ENCODE measurements at places on chromosomes 2 and 18. TPM values are rescaled to one million over a fixed set of nuclear protein-coding genes. Genes with fewer than 3 reads are reported as not detected.

DNA sequence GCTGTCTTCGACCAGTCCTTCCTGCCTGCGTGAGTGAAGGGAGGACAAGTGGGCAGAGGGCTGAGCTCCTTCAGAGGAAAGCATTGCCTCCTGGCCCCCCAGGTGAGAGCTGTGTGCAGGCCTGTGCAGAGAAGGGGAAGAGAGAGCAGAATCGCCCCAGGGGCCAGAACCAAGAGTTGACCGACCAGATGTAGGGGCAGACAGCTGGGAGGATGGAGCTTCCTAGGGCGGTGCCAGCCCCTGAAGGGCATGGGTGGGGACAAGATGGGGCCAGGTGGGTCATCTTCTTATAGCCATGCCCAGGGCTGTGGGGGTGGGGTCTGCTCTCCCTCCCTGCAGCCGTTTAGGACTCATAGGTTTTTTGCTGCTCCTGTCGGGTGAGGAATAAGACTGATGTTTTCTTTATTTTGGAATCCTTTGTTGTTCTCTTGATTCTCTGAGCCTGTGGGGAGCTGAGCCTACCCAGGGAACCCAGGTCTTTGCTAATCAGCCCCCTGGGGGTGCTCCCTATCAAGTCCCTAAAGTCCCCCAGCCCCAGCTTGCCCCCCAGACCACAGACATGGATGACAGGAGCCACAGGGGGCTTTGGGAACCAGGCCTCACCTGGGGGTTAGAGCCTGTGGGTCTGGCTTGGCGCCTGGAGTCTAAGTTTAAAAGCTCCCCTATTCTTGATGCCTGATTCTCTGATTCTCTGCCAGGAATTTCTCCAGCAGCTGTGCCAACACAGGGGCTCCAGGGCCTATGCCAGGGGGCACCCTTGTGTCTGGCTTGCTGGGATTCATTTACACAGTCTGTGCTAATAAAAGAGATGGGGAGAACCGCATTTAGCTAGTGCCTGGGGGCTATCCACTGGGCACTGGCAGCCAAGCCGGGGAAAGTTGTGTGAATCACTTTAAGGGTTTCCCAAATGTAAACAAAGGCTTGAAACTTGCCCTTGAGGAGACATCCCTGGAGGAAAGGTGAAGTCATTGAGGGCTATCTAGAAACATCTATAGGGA is 9.3 kb upstream of the EFHD1 start:
- no peaks in the 10 kb centered on the region for H3K36me3 ChIP-seq
- no peaks in the 10 kb centered on the region for H3K27me3 ChIP-seq
- DNase-seq = no peak
- H3K4me1 ChIP-seq = no peaks in the 10 kb centered on the region

GRCh38 chr2:105761931-105762515 is 17.3 kb downstream of the NCK2 start:
- no peak for DNase-seq
- no peaks in the 10 kb centered on the region for H3K36me3 ChIP-seq
- H3K4me3 ChIP-seq = no peak overlapping the region
- no peaks in the 10 kb centered on the region for H3K27me3 ChIP-seq

Gene HES6
- 7.4 TPM for total RNA-seq

DNA sequence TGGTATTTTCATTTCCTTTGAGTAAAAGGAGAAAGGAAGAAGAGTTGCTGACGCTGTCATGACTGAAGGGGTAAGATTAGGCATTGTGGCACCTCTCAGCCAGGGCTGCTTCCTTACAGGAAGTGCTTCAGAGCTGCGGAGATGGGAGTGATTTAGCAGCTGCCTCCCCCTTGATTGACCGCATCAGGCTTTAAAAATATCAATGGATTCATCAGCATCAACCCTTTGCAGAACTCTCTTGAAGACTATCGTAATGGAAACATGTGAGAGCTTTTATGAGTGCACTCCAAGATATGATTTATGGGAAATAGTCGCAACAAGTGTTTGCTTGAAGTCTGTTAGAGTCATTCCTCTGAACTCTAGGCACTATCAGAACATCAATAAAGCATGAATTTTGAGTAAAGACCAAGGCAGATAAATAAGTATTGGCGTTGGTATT is 141.1 kb downstream of the CSRNP3 start:
- H3K4me1 ChIP-seq = no peaks in the 10 kb centered on the region
- DNase-seq = no peak
- no peak overlapping the region for H3K4me3 ChIP-seq
- no peak overlapping the region for H3K27ac ChIP-seq
- no peaks in the 10 kb centered on the region for H3K27me3 ChIP-seq
- no peaks in the 10 kb centered on the region for H3K36me3 ChIP-seq

DNA sequence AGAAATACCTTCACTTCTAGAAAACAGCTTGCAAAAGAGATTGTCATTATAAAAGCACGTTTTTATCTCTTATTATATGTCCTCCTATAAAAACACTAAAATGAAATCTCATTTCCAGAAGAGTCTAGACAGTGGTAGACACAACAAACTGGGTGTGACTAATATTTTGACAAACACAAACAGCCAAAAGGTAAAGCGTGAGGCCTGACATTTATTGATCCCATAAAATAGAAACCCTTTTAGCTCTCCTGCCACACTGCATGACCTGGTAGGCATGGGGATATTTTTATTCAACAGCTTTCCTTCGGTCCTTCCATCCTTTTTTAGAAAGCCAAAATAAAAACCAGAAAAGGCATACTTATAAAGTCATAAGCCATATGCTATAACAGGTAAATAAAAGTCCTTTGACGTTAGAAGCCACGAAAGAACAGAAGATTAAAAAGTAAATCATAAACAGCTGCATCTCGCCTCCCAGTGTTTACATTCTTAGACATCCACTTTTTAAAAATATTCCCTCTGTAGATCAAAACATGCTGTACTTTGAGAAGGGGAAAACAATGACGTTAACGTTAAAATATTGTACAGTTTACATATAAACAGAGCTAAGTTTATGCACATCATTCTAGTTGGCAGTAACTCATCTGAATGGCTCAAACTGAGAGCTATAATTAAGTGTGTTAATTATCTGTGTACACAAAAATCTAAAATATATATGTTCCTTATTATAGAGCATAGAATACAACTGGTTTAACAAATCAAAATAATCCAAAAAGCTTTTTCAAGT is 44.6 kb downstream of the IRS1 start:
- H3K4me1 ChIP-seq = peaks cover 27% of the 10 kb centered on the region
- peak overlapping the region; percentile 43 for H3K27ac ChIP-seq
- H3K27me3 ChIP-seq = no peaks in the 10 kb centered on the region
- no peaks in the 10 kb centered on the region for H3K36me3 ChIP-seq
- no peak for DNase-seq

GRCh38 chr2:12725233-12726187 is 8.8 kb downstream of the TRIB2 start:
- H3K27ac ChIP-seq = peak overlapping the region; percentile 48
- H3K4me3 ChIP-seq = no peak overlapping the region
- no peaks in the 10 kb centered on the region for H3K27me3 ChIP-seq
- peaks cover 3% of the 10 kb centered on the region for H3K36me3 ChIP-seq
- H3K4me1 ChIP-seq = peaks cover 55% of the 10 kb centered on the region

DNA sequence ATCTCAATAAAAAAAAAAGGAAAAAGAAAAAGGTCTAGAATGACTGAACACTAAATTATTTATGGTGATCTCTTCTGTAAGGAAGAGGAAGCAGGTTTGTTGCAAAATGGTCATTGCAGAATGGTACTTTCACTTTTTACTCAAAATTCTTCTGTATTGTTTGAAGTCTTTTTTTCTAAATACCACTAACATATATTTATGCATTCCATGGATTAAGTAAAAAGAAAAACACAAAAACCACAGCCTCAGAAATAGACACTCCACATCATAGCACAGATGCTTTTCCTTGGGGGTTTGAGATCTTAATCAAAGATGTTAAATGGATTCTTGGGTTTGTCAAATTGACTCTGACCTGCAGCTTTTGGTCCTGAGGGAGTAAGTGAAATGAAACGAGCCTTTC is 47.4 kb downstream of the RHOB start:
- H3K4me1 ChIP-seq = no peaks in the 10 kb centered on the region
- H3K36me3 ChIP-seq = no peaks in the 10 kb centered on the region
- H3K27me3 ChIP-seq = no peaks in the 10 kb centered on the region
- no peak overlapping the region for H3K4me3 ChIP-seq
- no peak overlapping the region for H3K27ac ChIP-seq

DNA sequence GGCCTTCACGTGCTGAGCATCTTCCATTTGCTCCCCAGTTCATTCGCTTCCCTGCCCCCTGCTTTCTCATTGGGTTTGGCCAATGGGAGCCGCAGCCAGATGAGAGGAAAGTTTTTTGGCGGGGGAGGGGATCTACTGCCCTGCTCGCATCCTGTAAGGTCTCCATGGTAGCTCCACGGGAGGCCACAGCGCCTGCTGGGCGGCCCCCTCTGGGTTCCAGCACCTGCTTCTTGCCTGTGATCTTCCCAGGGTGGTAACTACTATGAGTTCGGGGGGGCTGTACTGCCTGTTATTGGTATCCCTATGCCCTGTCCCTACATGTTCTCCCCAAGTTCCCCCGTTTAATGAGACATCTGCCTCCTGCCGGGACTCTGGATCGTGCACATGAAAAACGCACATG is 57.2 kb downstream of the INPP5D start:
- no peaks in the 10 kb centered on the region for H3K27me3 ChIP-seq
- no peak for DNase-seq
- H3K4me3 ChIP-seq = no peak overlapping the region
- no peaks in the 10 kb centered on the region for H3K36me3 ChIP-seq
- no peak overlapping the region for H3K27ac ChIP-seq

DNA sequence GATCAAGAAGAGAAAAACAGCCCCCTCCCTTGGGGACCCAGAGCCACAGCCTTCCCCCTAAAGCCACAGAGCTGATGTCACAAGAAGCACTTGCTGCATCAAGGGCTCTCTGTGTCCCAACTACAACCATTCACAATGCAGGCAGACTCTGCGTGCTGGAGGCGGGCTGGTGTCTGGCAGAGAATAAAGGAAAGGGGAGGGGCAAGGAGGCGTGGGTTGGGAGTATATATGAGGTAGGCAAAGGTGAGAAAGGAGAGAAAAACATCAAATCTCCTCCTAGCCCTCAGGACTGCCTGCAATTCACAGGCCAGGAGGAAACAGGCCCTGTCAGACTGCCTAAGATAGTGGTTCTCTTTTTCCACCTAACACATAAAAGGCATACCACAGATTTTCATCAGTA is 48.8 kb upstream of the IHH start:
- H3K27ac ChIP-seq = peak overlapping the region; percentile 54
- H3K4me1 ChIP-seq = peaks cover 35% of the 10 kb centered on the region
- peak; percentile 85 for DNase-seq
- H3K36me3 ChIP-seq = no peaks in the 10 kb centered on the region

Gene ITGA4
- total RNA-seq = 23.7 TPM

DNA sequence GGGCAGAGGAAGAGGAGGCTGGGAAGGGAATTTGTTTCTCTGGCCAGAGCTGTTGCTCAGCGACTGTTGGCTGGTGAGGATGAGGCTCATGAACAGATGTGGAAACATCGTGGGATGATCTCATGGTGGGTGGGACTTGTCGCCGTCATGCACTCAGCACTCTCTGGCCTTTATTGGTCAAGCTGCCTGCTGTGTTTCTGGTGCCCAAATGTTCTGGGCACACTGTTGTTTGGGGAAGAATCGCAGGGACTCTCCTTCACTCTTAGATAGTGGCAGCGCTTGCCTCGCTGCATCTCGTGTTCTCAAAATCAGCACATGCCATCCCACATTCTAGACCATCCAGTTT is 145.6 kb downstream of the AGAP1 start:
- no peak overlapping the region for H3K4me3 ChIP-seq
- peak overlapping the region; percentile 34 for H3K27ac ChIP-seq
- DNase-seq = no peak
- H3K4me1 ChIP-seq = peaks cover 28% of the 10 kb centered on the region
- no peaks in the 10 kb centered on the region for H3K27me3 ChIP-seq

DNA sequence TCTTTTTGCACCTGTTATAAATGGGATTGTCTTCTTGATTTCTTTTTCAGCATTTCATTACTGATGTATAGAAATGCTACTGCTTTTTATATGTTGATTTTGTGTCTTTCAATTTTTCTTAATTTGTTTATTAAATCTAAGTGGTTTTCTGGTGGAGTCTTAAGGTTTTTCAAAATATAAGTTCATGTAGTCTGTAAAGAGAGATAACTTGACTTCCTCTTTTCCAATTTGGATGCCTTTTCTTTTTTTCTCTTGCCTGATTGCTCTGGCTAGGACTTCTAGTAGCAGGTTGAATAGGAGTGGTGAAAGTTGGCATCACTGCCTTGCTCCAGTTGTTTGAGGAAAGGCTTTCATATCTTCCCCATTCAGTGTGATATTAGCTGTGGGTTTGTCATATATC is 28.6 kb upstream of the GALNT5 start:
- no peak for DNase-seq
- no peaks in the 10 kb centered on the region for H3K27me3 ChIP-seq
- H3K4me1 ChIP-seq = no peaks in the 10 kb centered on the region

Gene AOX1
- total RNA-seq = 26.2 TPM

Gene RAB17
- 171 TPM for total RNA-seq

DNA sequence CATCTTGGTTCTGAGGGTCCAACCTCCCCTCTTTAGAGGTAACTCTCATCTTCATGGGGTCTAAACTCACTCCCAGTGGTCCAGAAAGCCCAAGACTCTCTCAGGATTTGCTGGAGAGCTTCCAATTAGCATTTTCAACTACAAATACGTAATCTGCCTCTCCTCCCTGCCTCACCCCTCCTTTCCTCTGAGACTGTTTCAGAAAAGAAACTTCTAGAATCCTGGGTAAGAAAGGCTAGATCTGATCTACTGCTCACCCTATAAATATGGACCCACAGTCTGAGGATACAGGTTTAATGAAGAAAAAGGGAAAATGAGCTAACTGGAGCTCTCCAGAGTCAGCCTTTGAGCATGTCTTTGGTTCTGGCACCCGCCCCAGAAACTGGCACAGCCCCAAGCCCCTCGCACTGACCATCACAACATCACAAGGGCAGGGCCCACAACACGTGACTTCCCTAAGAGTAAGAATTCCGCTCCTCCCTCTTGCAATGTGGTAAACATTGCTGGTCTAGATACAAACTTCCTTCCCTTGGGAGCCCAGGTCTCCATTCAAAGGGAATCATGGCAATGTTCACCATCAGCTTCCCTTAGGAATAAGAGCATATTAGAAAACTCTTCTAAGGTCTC is 21.7 kb upstream of the IHH start:
- peak overlapping the region; percentile 75 for H3K27ac ChIP-seq
- peaks cover 5% of the 10 kb centered on the region for H3K36me3 ChIP-seq
- H3K4me1 ChIP-seq = peaks cover 11% of the 10 kb centered on the region

GRCh38 chr2:121519732-121520640 is 10.7 kb upstream of the RNU4ATAC start:
- no peak overlapping the region for H3K4me3 ChIP-seq
- no peak for DNase-seq
- peaks cover 4% of the 10 kb centered on the region for H3K4me1 ChIP-seq
- H3K27me3 ChIP-seq = no peaks in the 10 kb centered on the region
- no peak overlapping the region for H3K27ac ChIP-seq

- H3K27me3 ChIP-seq = no peaks in the 10 kb centered on the region
- H3K4me3 ChIP-seq = no peak overlapping the region
- H3K36me3 ChIP-seq = no peaks in the 10 kb centered on the region
- no peak overlapping the region for H3K27ac ChIP-seq
- no peaks in the 10 kb centered on the region for H3K4me1 ChIP-seq
- DNase-seq = peak; percentile 50
These were observed 36.8 kb upstream of the GPR17 start for GRCh38 chr2:127609031-127609751.

- no peaks in the 10 kb centered on the region for H3K4me1 ChIP-seq
- no peak for DNase-seq
- no peaks in the 10 kb centered on the region for H3K36me3 ChIP-seq
- H3K27me3 ChIP-seq = no peaks in the 10 kb centered on the region
- no peak overlapping the region for H3K4me3 ChIP-seq
These were observed 48.4 kb upstream of the CPO start for GRCh38 chr2:206890926-206891325.

GRCh38 chr2:46029332-46029811 is 267.8 kb upstream of the EPAS1 start:
- no peaks in the 10 kb centered on the region for H3K27me3 ChIP-seq
- no peak for DNase-seq
- H3K4me3 ChIP-seq = no peak overlapping the region
- peaks cover 35% of the 10 kb centered on the region for H3K4me1 ChIP-seq
- H3K27ac ChIP-seq = peak overlapping the region; percentile 25
- H3K36me3 ChIP-seq = no peaks in the 10 kb centered on the region
